ENCODE measurements at places on chromosomes 5 and 9. TPM values are rescaled to one million over a fixed set of nuclear protein-coding genes. Genes with fewer than 3 reads are reported as not detected.

DNA sequence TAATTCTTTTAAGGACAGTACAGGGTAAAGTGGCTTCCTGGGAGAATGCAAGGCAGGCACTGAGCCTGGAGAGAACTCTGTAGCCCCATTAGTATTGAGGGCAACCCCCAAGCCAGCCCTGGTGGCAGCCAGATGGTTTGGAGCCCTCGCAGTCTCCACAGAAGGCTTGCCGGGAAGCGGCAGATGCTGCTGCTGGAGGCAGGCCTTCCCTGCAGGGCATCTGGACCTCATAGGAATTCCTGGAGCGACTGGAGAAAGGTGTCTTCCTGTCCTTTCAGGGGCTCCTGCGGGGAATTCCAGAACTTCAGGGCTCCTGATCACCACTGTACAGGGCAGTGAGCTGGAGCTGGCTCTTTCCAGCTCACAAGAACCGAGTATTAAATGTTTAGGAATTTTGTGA, 167.5 kb downstream of the INSYN2B start:
- DNase-seq, result no peak

DNA sequence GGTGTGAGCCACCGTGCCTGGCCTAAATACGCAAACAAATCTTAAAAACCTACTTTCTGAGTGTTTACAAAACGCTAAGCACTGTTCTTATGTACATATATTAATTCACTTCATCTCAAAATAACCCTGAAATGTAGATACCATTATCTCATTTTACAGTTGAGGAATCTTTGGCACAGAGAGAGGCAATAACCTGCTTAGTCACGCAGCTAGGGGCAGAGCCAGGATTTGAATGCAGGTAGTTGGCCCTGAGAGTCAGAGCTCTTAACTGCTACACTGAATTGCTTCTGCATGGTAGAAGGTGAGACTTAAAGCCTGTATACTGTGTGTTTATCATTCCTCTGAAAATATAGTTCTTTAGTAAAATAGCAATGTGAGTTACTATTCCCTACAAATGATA, 21.9 kb downstream of the ARHGEF37 start:
- no peak for DNase-seq

TEX48 gene
- total RNA-seq, result not detected

SNAPC3 gene
- 5.0 TPM for total RNA-seq

GRCh38 chr9:101005246-101005645, 23.3 kb upstream of the PLPPR1 start:
- no peak for DNase-seq

ARSB gene
- 4.6 TPM for total RNA-seq

DNA sequence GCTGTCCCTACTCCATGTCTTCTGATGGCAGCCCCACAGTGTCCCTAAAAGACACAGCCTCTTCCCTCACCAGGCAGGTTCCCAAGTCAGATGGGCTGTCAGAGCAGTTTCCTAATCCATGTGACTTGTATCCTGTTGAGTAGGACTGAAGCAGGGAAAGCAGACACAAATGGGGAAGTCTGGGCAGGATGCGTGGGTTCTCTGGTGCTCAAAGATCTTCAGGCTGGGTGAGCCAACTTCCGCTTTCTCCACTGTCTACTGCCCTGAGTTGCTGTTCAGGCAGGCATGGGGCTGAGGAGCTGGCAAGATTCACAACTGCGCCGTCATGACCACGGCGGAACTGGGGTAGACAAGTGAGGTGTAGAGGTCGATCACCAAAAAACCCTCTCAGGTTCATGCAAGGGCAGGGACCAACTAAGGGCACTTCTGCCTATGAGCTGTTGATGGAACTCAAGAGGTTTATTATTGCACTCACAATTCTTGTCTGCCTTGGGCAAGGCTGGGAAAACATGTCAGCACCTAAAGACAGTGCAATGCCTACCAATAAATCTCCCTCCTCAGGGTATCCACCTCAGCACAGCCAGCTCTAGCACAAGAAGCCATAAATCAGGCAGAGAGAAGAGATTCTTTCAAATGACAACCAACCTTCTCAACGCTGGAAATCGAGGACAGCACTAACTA, 83.4 kb downstream of the RAPGEF1 start:
- peak; percentile 70 for DNase-seq

DNA sequence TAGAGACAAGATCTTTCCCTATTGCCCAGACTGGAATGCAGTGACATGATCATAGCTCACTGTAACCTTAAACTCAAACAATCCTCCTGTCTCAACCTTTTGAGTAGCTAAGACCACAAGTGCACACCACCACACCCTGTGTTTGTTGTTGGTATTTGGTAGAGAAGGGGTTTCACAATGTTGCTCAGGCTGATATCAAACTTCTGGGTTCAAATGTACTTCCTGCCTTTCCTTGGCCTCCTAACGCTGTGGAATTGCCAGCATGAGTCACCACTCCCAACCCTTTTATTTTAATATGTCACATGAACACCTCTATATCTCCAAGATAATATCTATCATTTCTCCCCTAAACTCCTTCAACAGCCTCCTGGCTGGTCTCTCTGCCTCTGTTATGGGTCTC, 719.0 kb downstream of the PTPRD start:
- DNase-seq, result no peak

- no peak for DNase-seq
Observed at GRCh38 chr5:126044111-126044668, 379.0 kb upstream of the GRAMD2B start.

DNA sequence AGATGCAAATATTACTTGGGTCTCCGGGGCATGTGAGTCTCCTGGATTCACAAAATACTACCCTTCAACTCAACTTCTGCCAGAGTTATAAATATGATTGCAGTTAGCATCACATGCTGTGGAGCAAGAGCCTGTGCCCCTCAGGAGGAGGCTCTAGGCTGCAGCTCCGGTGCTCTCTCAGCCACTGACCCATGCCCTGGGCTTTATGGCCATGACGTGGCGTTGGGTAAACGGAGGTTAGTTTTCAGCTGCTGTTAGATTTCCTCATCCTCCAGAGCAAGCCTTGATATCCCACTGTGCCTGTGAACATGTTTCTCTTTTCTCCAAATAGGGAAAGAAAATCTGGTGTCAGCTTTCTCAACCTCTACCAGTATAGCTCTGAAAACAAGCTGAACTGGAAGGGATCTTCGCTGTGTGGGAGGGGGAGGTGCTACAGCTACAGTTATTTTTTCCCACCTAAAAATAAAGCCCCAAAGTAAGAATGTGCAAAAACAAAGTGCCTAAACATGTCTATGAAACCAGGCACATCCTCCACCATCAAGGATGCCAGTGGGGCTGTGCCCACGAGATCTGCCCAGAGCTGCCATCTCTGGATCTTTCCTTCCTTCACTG, 124.4 kb upstream of the GPR151 start:
- no peak for DNase-seq

GRCh38 chr5:40831346-40832210, 3.4 kb downstream of the RPL37 start:
- no peak for DNase-seq

DNA sequence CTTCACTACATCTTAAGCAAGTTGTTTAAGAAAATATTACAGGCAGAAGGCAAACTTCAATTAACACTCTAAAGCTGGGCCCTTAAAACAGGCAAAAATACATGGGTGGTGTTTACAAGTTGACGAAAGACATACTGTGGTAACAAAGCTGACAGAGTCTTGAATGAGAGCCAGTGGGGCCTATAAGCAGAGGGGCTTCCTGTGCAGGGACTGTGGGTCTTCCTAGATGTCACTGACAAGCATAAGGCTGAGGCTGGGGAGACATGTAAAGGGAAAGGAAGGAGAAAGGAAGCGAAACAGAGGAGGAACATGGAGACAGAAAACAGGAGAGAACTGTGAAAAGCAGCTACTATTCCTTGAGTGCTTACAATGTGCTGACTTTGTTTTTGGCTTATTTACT, 308.0 kb upstream of the RPS23 start:
- DNase-seq, result no peak

All from CD8-positive, alpha-beta T cell (primary cell).